ENCODE measurements at places on chromosomes 12 and 14.

DNA sequence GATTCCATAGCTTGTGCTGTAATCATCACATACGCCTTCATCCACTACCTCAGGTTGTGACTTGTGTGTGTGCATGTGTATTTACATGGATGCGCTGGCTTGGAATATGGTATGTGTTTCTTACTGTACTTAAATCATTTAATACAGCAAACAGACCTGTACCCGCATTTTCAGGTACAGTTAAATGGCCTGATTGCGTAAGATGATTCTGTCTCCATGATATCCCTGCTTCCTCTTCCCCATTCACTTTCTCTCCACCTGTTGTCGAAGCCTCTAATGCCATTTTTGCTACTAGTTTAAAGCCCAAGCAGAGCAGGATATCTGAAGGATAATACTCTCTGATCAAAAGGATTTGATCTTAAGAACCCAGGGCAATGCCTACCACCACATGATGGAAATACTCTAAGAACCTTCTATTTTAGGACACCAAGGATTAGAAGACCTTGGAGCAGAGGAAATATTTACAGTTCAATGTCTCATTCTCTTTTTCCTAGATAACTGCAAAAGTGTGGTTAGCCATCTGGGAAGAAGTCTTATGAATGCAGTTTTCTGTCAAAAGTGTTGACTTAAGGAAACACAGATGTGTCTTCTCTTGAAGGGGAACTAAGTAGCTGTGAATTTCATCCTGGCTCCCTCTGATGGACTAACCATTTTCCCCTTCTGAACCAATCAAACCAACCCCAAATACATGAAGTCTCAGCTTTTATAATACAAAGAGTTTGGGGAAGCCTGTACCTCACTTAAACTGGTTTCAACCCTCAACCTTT, 78.7 kb downstream of the HELB start:
- no peak for DNase-seq

- no peak for DNase-seq
Observed at GRCh38 chr12:126198966-126199692, 1133.9 kb downstream of the AACS start.

GRCh38 chr12:6694701-6695100, 5.5 kb upstream of the ZNF384 start:
- DNase-seq, result no peak

GRCh38 chr14:96177766-96178375, 26.8 kb upstream of the BDKRB2 start:
- DNase-seq, result no peak

DNA sequence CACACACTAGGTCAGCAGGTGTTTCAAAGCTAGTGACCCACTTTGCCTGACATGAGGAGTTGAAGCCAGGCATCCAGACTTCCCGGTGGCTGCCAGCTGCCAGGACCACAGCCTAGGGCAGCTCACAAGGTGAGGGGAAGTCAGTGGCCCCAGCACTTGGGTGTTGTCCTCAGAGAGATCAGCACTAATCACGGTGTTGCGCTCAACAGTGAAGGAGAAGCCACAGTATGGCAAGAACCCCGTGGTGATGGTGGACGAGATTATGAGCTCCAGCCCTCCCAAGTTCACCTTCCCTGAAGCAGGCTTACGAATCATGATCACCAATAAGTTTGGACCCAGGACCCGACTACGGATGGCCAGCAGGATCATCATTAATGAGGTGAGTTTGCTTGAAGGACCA, 59.9 kb upstream of the RIN3 start:
- DNase-seq, result no peak

DNA sequence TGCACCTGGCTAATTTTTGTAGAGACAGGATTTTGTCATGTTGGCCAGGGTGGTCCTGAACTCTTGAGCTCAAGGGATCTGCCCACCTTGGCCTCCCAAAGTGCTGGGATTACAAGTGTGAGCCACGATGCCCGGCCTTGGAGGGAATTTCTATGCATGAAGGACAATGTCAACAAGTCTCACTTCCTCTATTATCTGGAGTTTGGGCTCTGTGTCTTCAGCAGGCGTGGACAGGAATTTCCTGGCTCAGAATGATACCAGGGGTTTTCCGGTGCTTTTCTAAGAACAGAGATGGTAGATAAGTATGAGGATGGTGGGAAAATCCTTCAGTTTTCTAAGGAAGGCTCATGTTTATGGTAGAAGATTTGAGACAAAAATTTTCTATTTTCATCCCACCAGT, 75.0 kb upstream of the CCDC60 start:
- DNase-seq, result no peak

- DNase-seq, result no peak
Observed at GRCh38 chr14:103367995-103368394, 17.2 kb upstream of the MARK3 start.

GRCh38 chr14:99524804-99525698, 43.8 kb downstream of the CCNK start:
- peak; percentile 47 for DNase-seq

DNA sequence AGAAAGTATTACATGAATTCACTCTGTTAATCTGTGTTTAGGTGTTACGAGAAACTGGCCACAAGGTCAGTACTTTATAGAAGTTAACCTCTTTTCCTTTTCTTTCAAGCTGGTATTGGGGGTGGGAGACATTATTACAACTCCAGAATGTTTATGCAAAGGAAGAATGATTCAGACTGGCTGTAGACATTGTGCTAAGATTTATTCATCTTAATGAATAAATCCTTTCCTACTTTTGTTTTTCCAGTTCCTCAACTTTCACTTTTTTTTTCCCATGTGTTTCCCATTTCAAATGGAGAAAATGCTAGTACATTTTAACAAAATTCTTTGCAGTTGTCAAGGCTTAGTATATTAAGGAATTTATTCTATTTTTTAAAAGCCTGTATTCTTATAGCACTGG, 1.3 kb downstream of the OTOGL start:
- no peak for DNase-seq

- no peak for DNase-seq
Observed at GRCh38 chr12:99393763-99394162, 253.8 kb upstream of the GARIN6 start.

- DNase-seq, result no peak
Observed at GRCh38 chr12:65074932-65075331, 46.2 kb downstream of the WIF1 start.

All from D721Med (cell line).